ENCODE measurements at places on chromosomes 5 and 9. TPM values are rescaled to one million over a fixed set of nuclear protein-coding genes. Genes with fewer than 3 reads are reported as not detected.

ARID3C gene
- total RNA-seq, result not detected

SHISAL2B gene
- total RNA-seq, result not detected

ZMYND19 gene
- 36.0 TPM for total RNA-seq

FOXI1 gene
- total RNA-seq, result 0.16 TPM

IRX1 gene
- total RNA-seq, result not detected

SOWAHA gene
- 12.4 TPM for total RNA-seq

DNA sequence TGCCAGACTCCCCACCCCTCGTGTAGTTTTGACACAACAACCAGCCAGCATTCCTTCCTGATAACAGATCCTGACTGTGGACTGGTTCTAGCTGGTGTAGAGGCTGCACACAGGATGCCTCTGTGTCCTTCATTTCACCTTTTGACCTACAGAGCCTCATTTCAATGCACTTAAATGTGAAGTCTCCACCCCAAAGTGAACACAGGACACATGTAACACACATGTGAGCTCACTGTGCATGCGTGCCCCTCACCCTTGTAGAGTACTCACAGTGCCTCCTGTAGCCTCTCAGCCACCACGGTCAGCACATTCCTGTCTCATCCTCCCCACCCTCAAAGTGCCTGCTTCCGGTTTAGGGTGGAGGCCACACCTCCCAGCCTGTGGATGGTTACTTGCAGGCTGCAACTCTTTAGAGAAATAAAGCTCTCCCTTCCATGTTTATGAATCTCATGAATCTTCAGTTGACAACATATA, 11.6 kb upstream of the NKD2 start:
- no peak for DNase-seq

DNA sequence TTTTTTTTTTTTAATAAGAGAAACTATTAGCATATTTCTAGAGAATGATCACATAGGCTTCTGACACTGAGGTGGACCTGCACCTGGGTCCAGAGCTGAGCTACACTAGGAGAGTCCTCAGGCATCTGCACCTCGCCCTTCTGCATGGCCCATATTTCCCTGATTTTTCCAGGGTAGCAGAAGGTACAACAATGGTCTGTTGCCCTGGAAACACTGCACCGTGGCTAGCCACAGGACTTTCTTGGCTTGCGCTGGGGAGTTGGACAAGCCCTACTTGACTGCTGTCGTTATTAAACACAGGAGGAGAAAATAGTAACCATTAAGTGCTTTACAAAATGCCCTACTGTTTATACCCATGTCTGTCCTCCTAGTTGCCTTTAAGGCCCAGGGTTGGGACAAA, 615.7 kb upstream of the MEF2C start:
- DNase-seq, result no peak

- no peak for DNase-seq
Observed at GRCh38 chr5:155978850-155979249, 348.1 kb upstream of the SGCD start.

DNA sequence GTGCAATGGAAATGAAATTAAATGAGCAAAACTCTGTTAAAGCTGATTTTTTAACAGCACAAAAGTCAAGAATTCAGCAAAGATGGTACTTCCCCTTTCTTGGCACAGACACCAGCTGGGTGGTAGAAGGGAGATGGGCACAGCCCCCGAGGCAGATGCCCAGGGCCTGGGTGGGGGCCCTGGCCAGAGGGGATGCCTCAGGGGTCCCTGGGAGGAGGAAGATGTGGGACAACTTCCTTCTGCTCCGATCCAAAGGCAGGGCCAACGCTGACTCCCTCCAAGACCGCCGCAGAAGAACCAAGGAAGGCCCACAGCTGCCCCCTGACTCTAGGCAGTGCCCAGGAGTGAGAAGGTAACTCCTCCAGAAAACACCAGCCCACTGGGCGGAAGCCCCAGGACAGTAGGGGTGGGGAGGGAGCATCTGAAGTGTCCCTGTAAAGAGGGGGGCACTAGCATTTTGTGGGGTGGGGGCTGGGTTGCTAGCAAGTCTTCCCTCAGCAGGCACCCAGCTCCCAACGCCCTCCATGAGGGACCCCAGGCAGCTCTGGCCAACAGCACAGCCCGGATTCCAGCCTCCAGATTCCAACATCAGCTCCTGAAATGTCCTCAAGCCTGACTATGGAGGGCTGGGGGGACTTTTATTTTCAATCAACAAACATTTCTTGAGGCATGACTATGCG, 4.9 kb downstream of the NACC2 start:
- no peak for DNase-seq

GRCh38 chr5:139308797-139309196, 15.3 kb downstream of the MATR3 start:
- DNase-seq, result no peak

GRCh38 chr9:76658510-76659231, 105.6 kb upstream of the PCA3 start:
- no peak for DNase-seq

DNA sequence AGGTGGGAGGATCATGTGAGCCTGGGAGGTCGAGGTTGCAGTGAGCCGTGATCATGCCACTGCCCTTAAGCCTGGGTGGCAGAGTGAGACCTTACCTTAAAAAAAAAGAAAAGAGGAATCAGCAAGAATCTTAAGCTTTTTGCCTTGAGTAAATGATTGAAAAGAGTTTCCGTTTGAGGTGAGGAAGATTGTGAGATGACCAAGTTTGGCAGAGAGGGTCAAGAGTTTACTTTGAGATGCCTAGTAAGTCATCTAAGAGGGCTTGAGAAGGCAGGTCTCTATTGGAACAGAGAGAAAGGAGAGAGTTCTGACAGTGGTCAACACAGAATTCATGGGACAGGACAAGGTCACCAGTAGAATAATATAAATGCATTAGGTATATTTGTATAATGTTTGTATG, 572.1 kb downstream of the TLE4 start:
- no peak for DNase-seq

DNA sequence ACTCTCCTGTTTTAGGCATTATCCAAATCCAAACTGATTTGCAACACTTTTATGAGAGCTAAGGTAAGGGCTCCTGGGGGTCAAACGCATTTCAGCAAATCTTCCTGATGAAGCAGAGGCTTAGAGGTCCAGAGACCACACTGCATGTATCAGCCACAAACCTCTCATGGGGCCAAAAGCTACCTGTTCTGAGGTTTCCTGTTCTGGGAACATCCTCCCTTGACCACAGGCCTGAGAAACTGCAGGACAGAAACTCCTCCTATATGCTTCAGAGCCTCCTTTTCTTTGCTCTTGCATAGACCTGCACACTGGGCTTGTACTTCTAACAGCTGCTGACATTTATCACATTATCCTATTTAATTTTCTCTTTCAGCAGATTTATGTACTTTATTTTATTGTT, 92.6 kb downstream of the OR2K2 start:
- DNase-seq, result no peak

DNA sequence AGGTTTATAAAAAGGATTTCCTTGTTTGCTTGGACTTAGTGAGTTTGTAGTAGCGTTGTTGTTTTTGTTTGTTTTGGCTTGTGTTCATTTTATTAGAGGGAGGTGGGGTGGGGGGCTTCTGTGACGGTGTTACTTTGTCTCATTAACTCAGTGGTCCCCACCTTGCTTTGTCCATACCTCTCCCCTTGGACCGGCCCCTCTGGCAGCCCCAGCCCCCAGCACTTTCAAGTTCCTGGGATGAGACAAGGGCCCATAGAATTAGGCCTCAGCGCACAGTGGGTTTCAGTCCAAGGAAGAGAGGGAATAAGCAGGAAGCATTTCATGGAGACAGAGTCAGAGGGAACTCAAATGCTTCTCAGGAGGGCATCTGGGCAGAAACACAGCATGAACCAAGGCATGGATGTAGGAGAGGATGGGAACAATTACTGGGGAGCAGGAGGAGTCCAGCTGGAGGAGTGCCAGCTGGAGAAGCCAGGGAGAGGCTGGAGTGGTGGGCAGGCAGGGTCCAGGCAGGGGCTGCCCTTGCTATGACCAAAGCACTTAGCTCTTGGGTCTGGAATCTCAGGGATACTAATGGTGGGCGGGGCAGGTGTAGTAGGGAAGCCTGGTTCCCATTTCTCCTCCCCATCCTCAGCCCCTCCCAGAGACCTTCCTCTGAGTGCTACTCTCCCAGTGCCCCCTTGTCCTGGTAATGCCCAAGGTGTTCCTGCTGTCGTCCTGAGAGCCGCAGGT, 23.5 kb upstream of the ENHO start:
- no peak for DNase-seq

DNA sequence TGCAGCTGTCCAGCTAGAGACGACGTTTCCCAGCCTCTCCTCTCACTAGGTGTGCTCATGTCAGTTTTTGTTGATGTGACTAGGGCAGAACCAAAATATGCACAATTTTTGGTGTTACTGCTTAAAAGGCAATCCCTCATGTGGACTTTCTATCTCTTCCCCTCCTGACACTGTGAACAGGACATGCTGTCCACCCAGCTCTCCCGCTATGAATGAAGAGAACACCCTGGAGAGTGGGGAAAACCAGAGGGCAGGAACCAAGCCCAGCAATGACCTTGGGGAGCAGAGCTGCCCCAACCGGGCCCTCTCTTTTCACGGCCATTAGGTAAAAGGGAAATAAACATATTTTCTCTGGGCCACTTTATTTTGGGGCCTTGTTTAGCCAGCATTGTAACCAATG, 46.7 kb upstream of the TBC1D2 start:
- DNase-seq, result no peak

DNA sequence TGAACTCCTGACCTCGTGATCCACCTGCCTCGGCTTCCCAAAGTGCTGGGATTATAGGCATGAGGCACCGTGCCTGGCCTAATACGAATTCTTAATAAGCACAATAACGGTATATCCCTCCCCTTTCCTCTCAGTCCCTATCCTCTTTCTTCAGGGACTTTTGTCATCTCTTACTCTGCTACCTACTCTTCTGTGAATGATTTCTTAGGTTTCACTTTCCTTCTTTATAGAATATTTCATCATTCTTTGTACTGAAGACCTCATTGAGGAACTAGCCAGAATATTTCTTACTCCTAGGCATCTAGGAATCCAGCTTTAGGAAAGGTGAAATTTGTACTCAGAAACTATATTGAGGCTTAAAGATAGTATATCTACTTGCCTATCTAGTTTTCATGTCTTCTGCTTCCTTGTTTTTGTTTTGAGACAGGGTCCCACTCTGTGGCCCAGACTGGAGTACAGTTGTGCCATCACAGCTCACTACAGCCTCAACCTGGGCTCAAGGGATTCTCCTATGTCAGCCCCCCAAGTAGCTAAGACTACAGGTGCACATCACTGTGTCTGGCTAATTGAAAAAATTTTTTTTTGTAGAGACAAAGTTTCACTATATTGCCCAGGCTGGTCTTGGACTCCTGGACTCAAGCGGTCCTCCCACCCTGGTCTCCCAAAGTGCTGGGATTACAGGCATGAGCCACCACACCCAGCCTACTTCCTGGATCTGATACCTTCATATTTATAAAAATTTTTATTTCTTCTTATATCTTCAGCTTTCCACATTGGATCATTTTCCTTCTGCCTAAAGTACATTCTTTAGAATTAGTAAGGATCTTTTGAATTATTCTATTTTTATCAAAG, 69.7 kb downstream of the GPBP1 start:
- DNase-seq, result peak; percentile 32

- no peak for DNase-seq
Observed at GRCh38 chr5:28580616-28581015, 1542.2 kb upstream of the CDH9 start.

DNA sequence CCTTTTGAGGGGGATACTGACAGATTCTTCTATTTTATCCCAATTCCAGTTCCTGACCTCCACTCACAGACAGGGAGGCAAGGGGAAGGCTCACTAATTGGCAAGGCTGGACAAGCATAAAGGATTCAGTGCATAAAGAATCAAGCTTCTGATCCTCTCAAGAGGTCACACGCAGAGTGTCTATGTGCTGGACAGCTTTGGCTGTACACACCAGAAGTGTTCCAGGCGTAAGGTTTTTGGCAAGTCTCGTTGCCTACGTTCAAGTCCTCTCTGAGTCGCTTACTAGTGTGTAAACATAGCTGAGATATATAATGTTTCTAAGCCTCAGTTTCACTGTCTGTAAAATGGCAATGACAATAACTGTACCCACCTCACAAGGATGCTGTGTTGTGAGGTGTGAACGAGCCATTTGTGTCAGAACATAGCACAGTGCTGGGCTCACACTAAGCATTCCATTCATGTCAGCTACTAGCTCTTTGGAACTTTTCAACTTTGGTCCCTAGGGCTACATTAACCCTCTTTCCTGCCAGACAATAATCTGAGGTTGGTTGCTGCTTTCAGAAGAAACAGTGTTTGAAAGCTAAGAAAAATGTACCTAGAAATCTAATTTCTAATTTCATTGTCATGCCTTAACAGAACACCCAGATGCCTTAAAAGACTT, 52.1 kb downstream of the PALM2AKAP2 start:
- DNase-seq, result no peak

DNA sequence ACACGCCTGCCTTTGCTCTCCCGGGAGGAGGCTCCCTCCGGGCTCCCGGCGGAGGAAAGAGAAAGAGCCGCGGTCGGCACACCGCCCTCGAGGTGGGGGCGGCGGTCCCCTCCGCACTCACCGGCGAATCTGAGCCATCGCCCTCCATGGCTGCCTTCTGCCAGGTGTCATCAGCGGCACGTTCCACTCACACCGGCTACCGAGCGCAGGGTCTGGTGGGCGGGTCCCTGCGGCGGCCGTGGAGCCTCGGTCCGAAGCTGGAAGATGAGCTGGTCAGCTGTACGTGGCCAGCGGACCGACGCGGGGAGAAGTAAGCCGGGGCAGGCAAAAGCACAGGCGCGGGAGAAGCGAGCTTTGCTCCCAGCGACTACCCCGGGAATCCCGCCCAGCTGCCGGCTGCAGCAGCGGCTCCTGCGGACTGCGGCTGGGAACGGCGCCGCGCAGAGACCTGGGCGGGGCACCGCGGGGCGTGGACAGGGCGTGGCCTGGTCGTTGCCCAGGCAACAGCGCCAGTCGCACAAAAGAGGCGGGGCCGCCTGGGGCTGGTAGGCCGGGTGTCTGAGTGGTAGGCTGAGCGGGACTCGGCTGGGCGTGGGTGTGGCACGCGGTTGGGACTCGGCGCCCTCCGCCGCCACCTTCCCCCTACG, at the start of gene TRIM36:
Gene TRIM36 (minus strand): TSS at position 422 of the 647 bp plus-strand sequence. CDS start 274 bp downstream, at position 148.
- DNase-seq, result peak; percentile 97

- no peak for DNase-seq
Observed at GRCh38 chr9:16398691-16399090, 471.8 kb downstream of the BNC2 start.

GRCh38 chr5:16558984-16559629, 57.7 kb downstream of the RETREG1 start:
- DNase-seq, result no peak

DNA sequence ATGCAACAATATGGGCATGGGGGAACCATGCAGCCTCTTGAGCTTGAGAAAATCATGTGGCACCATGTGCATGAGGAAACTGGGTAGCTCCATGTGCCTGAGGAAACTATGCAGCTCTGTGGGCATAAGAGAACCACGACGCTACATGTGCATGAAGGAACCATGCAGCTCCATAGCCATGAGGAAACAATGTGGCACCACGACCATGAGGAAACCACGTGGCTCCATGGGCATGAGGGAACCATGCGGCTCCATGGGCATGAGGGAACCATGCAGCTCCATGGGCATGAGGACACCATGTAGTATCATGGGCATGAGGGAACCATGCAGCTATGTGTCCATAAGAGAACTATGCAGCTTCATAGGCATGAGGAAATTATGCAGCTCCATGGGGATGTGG, 140.8 kb downstream of the CAVIN4 start:
- no peak for DNase-seq

Measured in colonic mucosa (tissue), 4 donors.